Activated CD4-positive, alpha-beta T cell treated with anti-CD3 and anti-CD28 coated beads, Interleukin-2, Interleukin-4, amounts not matched to agents 100 ng/mL and 50 ng/mL, durations not matched to agents 16 hours and 8 hours (primary cell): ENCODE measurements at places on chromosomes 3 and 15.
A peak's percentile ranks its signal among the peaks of the same experiment; 100 is the strongest.

- peak; percentile 62 for DNase-seq
Observed at GRCh38 chr15:90860942-90861675, 7.3 kb upstream of the FURIN start.

DNA sequence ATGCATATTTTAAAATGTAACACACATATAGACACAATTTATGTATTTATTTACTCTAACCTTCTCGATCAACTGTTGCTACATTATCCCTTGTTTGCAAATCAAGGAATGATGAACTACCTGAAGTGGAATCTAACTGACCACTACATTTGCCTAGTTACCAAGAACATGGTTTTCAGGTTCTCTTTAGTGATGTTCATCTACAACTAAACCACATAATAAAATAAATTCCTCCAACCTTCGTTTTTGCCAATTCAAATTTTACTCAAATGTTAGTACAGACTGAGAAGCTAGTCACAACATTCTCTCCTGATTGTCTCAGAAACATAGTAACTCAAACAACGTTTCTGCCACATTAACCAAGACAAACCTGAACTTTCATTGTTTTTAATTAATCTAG lies 521.9 kb downstream of the FOXP1 start:
- DNase-seq: no peak

DNA sequence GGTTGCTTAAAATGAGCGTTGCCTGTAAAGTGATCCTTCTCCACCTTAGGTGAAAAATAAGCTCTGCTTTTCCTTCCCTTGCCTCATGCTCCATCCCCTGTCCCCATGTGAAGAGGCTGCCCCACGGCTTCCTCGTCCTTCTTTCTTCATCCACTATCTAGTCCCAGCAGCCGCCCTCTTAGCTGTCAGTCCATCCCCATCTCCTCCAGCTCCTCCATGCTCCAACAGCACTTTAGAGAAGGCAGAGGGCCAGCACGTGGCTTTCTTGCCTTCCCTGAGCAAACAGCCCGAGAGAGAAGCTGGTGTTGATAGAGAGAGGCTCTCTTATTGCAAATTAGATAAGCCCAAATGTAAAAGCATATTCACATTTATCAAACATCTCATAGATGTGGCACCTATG lies 9.0 kb upstream of the TMEM41A start:
- no peak for DNase-seq

- no peak for DNase-seq
Observed at GRCh38 chr3:129047553-129047839, 13.1 kb upstream of the GP9 start.

- no peak for DNase-seq
Observed at GRCh38 chr3:138803006-138803653, 31.6 kb downstream of the PIK3CB start.

GRCh38 chr3:139561255-139561817 lies 21.8 kb upstream of the RBP1 start:
- DNase-seq: no peak

DNA sequence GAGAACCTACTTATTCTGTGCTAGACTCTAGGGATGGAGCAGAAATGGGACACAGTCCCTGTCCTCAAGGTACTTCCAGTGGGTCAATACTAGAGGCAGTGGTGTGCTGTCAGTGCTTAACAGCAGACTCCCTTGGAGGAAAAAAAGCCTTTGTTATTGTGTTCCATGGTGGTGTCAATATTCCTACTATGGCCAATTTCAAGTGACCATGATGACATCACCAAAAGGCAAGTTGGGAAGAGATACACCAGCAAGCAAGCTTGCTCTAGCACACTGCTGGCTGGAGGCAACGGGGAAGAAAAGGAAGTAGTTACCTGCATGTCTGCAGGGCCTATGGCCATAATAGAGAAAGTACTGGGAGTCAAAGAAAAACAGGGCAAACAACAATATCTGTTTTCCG lies 89.6 kb upstream of the ETV5 start:
- DNase-seq: no peak

- DNase-seq: no peak
Observed at GRCh38 chr3:65880350-65880749, 158.4 kb downstream of the MAGI1 start.

DNA sequence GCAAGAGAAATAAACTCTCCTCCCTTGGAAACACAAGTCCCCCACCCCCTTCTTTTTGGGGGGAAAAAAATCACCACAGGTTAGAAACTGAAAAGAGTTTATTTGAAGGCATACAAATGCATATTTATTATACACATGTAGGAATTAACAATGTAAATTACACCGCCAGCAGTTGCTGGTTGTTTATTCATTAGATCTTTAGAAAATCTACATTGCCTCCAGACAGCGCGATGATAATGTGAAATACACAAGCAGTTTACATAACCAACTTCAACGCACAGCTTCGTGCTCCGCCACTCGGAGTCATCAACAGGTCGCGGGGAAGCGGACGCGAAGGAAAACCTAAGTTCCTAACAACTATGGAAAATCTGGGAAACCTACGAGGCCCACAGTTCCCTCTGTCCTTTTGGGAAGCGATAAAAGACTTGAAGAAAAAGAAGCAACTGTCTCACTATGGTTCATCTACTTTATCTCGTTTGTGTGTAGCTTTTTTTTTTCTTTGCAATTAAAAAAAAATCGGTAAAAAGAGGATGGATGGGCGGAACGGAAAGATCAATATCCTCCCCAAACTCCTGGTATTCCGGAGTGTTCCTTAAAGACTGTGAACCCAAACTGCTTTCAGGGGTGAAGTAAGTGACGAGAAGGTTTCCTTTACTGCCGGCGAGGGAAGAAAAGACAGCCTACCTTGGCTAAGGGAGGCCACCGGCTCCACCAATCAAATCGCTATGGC lies 8.4 kb upstream of the FOXB1 start:
- no peak for DNase-seq

GRCh38 chr15:89926158-89926557 lies 13.4 kb upstream of the ARPIN start:
- no peak for DNase-seq

- no peak for DNase-seq
Observed at GRCh38 chr3:190099099-190099498, 21.6 kb downstream of the P3H2 start.

GRCh38 chr15:52421029-52421428 lies 107.7 kb downstream of the MYO5A start:
- no peak for DNase-seq

GRCh38 chr3:40382617-40382979 lies 4.4 kb upstream of the ENTPD3 start:
- no peak for DNase-seq

- no peak for DNase-seq
Observed at GRCh38 chr15:59531066-59531675, 80.4 kb upstream of the GCNT3 start.

DNA sequence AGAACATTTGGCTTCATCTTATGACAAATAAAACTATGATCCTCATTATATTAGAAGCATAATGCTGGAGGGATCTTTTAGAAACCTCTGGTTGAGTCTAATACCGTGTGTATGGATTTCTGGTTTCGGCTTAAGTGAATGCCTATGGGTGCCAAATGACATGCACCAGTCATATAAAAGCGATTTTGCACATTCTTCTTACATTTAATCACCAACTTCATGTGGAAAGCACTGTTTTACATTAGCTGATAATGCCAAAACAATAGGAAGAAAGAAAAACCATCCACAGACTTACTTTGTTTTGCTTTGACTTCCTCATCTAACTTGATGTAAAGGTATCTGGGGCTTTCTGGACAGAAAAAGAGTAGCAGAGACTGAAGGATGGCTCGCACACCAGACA lies 20.9 kb downstream of the SLC2A2 start:
- no peak for DNase-seq

DNA sequence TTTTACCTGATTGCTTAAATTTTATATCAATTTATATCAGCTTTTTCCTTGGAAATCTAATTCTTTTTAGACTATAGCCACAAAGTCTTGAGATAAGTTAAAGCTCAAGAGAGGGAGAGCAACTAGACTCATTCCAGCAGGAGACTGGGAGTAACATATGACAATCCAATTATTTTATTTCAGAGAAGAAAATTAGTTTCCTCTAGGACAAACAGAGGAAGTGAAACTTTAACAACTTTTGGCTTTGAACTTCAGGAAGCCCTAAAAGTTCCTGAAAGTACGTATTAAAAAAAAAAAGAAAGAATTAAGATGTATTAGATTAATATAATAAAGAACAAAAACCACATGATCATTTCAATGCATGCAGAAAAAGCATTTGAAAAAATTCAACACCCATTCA lies 13.9 kb upstream of the UBE2E2 start:
- DNase-seq: no peak

GRCh38 chr15:75790631-75791336 lies 52.5 kb upstream of the UBE2Q2 start:
- no peak for DNase-seq

GRCh38 chr3:117798221-117798620 lies 1088.6 kb downstream of the TUSC7 start:
- no peak for DNase-seq

GRCh38 chr3:26752466-26752865 lies 129.9 kb downstream of the LRRC3B start:
- no peak for DNase-seq

GRCh38 chr15:92012368-92012629 lies 158.8 kb downstream of the SLCO3A1 start:
- peak; percentile 17 for DNase-seq

DNA sequence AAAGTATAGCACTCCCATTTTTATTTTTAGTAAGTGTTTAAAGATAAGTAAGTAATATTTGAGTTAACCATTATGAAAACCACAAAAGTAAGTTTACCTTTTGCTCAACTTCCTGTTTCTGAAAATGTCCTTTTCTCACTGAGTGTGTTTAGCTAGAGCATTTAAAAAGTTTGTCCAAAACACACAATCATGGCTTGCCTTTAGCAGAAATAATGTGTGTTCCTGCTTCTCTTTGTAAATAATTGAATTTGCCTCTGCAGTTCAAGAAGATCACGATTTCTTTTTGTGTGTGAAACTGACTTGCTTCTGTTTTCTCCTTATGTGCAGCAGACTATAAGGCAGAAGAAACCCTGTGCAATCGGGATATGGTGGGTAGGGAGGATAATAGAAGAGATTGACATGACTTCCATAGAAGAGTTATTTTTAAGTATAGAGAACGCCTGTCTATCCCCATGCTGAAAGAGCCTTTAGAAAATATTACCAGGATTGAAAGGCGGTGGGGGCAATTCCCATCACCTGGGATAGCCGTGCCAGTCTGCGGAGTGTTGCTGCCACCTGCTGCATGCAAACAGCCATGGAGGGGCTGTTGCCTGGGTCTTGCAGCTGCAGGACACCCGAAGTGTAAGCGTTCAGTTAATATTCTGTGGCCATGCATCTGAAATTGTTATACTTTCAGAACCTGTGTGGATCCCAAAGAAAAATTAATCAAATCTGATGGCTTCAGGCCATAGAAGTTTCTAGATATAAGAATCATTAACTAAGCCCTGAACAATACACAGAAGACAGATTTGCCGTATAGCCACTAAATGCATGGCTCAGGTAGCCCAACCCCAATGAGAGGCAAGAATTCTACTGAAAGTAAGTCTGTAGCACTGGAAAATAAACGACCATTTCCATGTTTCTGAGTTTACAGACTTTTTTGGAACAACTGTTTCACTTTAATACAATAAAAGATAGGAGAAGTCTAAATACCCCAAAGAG lies 2.4 kb upstream of the CD96 start:
- peak; percentile 80 for DNase-seq

GRCh38 chr3:186090901-186091300 lies 18.0 kb downstream of the ETV5 start:
- DNase-seq: no peak

DNA sequence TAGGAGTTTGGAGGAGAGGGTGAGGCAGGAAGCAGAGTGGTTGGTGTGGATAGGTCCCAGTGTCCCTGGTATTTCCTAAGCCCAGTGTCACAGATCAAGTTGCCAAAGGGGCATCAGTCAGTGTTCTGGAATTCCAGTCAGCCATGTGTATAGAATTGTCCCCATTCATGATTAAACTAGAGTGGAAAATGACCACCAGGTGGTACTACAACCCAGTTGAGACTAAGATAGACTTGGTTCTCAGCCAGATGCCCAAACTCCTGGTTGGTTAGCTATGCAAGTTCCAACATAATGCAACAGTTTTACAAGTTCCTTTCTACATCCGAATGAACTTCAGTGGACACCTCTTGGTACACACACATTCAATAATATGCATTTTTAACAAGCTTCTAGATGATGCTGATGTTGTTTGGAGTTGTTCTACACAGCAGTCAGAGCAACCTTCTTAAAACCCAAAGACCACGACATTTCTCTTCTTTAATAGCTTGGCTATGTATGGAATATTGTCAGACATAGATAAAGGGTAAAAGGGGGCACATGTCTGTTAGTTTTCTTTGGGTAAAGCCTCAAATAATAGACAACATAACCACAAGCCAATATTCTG lies 8.4 kb upstream of the ATR start:
- DNase-seq: peak; percentile 51

DNA sequence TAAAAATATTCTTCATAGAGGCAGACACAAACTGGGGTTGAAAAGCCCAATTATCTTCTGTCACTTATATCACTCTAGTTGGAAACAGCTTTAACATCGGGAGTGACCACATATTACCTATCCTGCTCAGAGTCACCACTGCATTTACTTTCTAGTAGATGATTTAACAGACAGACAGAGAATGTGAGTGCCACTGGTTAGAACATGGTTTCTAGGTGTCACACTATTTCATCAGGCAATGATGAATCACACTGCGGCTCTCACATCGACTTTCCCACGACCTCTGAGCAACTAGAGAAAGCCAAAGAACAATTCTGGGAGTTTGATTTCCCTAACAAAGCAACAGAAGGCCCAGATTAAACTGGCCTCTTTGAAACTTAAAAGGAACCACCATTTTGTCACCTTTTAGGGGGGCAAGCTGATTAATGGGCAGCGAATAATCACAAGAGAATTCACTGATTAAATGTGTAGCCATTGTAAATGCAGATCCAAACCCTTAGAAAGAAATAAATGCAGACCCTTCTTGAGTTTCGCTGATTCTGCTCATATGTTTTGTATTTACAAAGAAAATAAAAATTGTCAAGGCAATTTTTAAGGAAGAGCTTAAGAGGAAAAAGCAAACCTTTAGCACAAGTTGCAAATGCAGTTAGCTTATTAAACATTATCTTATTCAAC lies 112.6 kb upstream of the KBTBD8 start:
- no peak for DNase-seq

- no peak for DNase-seq
Observed at GRCh38 chr15:96323319-96324145, 7.0 kb upstream of the NR2F2 start.

DNA sequence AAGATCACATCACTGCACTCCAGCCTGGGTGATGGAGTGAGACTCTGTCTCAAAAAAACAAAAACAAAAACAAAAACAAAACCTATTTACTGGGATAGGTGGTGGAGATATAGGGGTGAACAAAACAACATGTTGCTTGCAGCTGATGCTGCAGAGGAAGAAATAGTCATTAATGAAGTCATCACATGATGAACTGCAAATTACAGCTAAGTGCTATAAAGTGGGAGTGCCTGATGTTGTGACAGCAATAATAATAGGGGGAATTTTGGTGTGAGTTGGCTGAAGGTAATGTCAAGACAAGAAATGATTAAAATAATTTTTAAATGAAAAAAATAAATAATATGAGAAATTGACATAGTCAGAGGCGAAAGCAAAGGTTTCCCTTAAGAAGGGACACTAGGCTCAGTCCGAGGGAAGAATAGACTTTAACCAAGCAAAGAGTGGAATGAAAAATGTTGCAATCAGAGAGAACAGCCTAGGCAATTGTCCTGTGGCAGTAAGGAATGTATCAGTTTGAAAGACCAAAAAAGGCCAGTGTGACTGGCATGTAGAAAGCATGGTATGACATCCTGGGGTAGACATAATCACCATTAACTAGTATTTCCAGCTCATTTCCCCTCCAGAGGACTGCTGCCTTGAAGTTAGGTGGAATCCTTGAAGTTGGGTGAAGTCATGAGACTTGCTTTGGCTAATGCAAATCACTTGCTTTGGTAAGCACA lies 14.7 kb upstream of the PIK3CB start:
- DNase-seq: no peak

GRCh38 chr3:24662449-24663345 lies 168.0 kb upstream of the THRB start:
- DNase-seq: no peak
